Stimulated activated CD4-positive, alpha-beta T cell treated with anti-CD3 and anti-CD28 coated beads, Interleukin-2, amount 100 ng/mL, for 24 hours (primary cell): ENCODE measurements at places on chromosomes 5 and 9.

- DNase-seq, result peak; percentile 65
Observed at GRCh38 chr5:42756606-42757601, at the start of gene CCDC152. Gene CCDC152, plus strand, starts transcription at chr5:42756818. Its CDS starts 2,304 bp downstream, at chr5:42759122.

DNA sequence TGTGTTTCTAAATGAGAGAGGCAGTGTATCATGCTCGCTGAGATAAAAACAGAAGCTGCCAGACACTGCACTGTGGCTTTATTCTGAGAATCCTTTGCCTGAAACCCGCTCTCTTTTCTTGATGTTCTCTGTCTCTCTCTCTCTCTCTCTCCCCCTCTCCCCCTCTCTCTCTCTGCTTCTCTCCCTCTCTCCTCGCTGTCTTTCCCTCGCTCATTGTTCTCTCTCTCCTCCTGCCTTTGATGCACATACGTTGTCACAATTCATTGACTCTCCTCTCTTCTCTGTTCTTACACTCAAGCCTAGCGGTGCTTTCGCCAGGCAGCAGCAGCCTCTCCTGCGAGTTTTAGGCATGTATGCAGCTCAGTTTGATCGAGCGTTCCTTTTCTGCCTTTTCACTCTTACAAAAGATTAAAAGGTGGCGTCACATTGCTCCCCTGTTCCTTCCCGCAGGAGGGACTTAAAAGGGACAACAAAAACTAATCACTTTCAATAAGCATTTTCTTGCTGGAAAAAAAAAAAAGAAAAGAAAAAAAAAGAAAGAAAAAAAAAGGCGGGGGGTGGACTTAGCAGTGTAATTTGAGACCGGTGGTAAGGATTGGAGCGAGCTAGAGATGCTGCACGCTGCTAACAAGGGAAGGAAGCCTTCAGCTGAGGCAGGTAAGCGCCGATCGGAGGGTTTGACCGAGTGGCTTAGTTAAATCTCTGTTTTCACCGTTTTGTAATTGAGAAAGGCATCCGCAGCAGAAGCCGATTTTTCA is 717.9 kb upstream of the WWC1 start:
- no peak for DNase-seq

GRCh38 chr5:8908055-8908683 is 637.7 kb downstream of the SEMA5A start:
- DNase-seq, result no peak

DNA sequence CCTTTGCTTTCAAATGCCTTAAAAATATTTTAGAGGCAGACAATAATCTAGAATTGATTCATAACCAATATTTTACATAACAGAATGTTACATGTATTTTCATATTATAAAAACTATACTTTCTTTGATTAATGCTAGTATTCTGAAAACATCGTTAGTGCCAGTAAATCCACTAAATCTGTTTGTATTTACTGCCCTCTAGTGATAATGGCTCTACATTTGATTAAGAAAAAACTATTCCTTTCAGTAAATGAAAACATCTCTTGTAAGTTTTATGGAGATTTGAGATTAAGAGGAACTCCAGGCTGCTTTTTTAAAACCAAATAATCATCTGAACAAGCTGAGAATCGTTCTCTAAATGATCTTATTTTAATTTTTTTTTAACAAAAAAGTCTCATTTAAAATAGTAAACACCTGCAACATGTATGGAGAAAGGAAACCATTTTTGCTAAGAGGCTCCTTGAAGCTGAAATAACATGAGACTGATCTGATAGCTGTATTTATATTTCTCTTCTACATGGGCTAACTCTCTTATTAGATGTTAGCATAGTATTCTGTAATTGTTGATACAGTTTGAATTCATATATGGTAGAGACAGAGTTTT is 424.7 kb downstream of the RAB3C start:
- DNase-seq, result no peak

DNA sequence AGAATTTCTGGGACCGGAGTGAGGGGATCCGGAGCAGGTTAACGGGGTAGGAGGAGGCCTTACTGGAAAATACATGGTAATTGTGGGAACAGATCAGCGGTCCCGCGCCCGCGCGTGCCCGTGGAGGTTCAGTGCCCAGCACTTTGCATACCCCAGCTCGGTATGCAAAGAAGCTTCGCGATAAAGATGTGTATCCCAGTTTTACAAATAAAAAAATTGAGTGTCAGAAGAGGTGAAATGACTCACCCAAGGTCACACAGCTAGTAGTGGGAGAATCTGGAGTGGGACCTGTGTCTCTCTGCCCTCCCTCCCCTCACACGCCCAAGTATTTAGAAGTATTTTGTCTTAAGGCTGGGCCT is 967 bp downstream of the NEURL1B start:
- DNase-seq, result no peak

GRCh38 chr9:134353539-134353938 is 27.3 kb downstream of the RXRA start:
- DNase-seq, result no peak

GRCh38 chr9:123485216-123485615 is 129.2 kb downstream of the CRB2 start:
- DNase-seq, result no peak

DNA sequence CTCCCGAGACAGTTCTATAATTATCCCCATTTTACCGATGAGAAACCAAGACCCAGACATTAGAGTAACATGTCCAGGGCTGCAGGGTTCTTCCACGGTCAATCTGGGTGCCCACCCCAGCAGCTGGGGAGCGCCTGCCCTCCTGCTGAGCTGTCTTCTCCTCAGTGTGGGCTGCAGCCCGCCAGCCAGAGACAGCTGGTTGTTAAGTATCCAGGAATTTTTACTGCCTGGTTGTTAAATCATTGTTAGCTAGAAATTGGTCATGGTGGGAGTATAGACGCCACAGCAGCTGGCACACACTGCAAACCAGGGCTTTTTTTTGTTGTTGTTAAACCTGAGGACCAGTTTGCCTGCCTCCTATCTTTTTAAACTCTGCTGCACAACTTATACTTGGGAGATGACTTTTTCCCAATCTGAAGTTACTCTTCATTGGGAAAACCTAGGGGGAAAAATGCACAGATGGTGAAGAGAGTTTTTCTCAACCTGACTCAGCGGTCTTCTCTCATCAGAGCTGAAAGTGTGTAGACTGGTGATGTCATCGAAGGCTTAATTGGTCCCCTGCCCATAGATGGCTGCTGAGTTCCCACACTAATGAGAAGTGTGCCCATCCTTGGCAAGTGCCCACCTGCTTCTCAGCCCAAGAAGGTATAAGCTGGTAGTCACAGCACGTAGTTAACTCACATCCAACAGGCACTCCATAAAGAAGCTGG is 208.6 kb downstream of the DRD1 start:
- no peak for DNase-seq

GRCh38 chr5:180040287-180041214 is 31.0 kb downstream of the RNF130 start:
- no peak for DNase-seq
